Left ventricle myocardium inferior (tissue), 1 donor: ENCODE measurements at places on chromosomes 3 and 15. TPM values are rescaled to one million over a fixed set of nuclear protein-coding genes. Genes with fewer than 3 reads are reported as not detected.

HIGD2B gene
- not detected for total RNA-seq

FETUB gene
- not detected for total RNA-seq

GORASP1 gene
- total RNA-seq: 54.0 TPM

AMT gene
- total RNA-seq: 29.0 TPM

GRCh38 chr3:54264050-54264449 lies 141.7 kb downstream of the CACNA2D3 start:
- H3K27ac ChIP-seq: no peak overlapping the region
- no peaks in the 10 kb centered on the region for H3K27me3 ChIP-seq
- no peaks in the 10 kb centered on the region for H3K36me3 ChIP-seq
- no peak overlapping the region for H3K4me3 ChIP-seq

DNA sequence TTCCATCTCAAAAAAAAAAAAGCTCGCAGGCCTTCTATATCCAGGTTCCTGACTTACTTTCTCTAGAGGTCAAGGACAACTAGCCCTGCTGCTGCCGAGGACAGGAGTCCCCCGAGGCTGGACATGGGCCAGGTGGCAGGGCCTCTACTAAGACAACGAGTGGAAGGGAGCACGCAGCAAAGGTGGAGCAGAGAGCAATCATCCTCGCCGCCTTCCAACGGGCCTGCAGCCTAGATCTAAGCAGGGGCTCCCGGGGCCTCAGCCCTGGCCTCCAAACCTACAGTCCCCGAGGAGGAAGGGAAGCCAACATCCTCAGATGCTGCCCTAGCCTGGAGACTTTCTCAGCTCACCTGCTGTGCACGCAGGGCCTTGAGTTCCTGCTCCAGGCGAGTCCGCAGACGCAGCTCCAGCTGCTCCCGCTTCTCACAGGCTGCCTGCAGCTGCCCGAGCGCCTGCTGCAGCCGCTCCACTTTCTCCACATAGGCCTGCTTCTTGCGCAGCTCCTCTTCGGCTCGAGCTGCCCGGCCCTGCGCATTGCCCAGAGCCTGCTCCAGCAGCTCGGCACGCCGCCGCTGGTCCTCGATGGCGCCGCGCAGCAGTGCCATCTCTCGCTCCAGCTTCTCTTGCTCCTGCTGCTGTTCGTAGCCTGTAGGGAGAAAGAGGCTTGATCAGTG lies 12.9 kb downstream of the AMOTL2 start:
- H3K27me3 ChIP-seq: no peaks in the 10 kb centered on the region
- H3K4me1 ChIP-seq: peaks cover 99% of the 10 kb centered on the region
- H3K36me3 ChIP-seq: peaks cover 93% of the 10 kb centered on the region

- no peak for DNase-seq
- H3K36me3 ChIP-seq: no peaks in the 10 kb centered on the region
- no peak overlapping the region for H3K4me3 ChIP-seq
- H3K27me3 ChIP-seq: no peaks in the 10 kb centered on the region
- no peaks in the 10 kb centered on the region for H3K4me1 ChIP-seq
These were observed 33.6 kb upstream of the PLSCR5 start for GRCh38 chr3:146638718-146639117.

GRCh38 chr3:23166276-23166675 lies 36.9 kb upstream of the UBE2E2 start:
- H3K4me3 ChIP-seq: no peak overlapping the region
- H3K36me3 ChIP-seq: no peaks in the 10 kb centered on the region
- peaks cover 18% of the 10 kb centered on the region for H3K27me3 ChIP-seq
- no peak overlapping the region for H3K27ac ChIP-seq

DNA sequence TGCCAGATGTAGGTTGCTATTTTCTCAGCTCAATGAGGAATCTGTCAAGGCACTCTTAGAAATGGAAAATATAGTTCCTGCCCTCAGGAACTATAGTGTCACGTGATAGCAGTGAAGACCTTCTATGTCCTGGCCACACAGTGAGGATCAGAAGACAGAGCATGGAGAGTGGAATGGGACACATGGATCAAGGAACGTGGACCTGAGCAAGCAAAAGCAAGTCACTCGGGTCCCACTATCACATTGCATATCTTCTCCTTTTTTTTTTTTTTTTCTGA lies 21.2 kb downstream of the SMAD3 start:
- no peaks in the 10 kb centered on the region for H3K36me3 ChIP-seq
- H3K4me3 ChIP-seq: no peak overlapping the region
- DNase-seq: no peak
- H3K4me1 ChIP-seq: peaks cover 100% of the 10 kb centered on the region
- H3K27ac ChIP-seq: no peak overlapping the region
- no peaks in the 10 kb centered on the region for H3K27me3 ChIP-seq

- no peak overlapping the region for H3K4me3 ChIP-seq
- no peaks in the 10 kb centered on the region for H3K36me3 ChIP-seq
- no peaks in the 10 kb centered on the region for H3K4me1 ChIP-seq
- DNase-seq: no peak
- H3K27me3 ChIP-seq: no peaks in the 10 kb centered on the region
These were observed 35.1 kb upstream of the ZDHHC23 start for GRCh38 chr3:113912552-113913236.

GRCh38 chr3:86788371-86788770 lies 202.6 kb downstream of the VGLL3 start:
- no peak overlapping the region for H3K4me3 ChIP-seq
- H3K27ac ChIP-seq: no peak overlapping the region
- H3K27me3 ChIP-seq: no peaks in the 10 kb centered on the region
- H3K4me1 ChIP-seq: no peaks in the 10 kb centered on the region
- DNase-seq: no peak

DNA sequence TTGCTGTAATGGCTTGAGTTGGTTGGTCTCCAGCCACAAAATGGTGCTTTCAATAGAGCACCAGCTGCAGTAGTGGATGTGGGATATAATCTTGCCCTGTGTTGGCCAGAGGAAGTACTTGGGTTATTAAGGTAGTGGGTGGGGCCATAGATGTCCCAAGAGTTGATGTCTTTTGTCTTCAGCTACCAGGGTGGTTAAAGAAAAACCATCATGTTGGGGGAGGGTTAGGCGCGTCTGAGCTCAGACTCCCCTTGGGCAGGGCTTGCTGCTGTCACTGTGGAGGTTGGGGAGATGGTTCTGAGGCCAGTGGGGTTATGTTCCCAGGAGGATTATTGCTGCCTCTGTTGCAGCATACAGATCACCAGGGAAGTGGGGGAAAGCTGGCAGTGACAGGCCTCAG lies 46.9 kb upstream of the GADL1 start:
- no peak overlapping the region for H3K27ac ChIP-seq
- no peak overlapping the region for H3K4me3 ChIP-seq
- DNase-seq: no peak
- no peaks in the 10 kb centered on the region for H3K4me1 ChIP-seq

DNA sequence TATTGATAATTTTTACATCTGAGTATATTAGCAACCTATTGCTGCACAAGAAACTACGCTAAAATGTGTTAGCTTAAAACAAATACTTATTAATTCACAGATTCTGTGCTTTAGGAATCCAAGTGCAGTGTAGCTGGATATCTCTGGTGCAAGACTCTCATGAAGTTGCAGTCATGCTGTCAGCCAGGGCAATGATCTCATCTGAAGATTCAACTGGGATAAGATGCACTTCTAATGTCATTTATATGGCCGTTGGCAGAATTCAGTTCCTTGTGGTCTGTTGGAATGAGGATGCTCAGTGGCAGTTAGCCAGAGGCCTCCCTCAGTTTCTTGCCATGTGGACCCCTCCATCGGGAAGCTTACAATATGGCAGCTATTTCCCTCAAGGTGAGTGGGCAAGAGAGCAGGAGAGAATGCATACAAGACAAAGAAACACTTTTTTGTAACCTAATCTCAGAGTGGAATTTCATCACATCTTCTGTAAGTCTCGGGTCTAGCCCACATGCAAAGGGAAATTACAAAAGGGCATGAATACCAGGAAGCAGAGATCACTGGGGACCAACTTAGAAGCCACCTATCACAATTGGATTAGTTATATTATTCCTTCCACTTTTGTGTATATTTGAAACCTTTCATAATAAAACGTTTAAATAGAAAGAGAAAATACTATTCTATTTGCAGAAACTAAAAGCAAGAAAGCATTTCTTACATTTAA lies 61.6 kb downstream of the DPH6 start:
- peaks cover 19% of the 10 kb centered on the region for H3K36me3 ChIP-seq
- DNase-seq: no peak
- no peak overlapping the region for H3K27ac ChIP-seq

DNA sequence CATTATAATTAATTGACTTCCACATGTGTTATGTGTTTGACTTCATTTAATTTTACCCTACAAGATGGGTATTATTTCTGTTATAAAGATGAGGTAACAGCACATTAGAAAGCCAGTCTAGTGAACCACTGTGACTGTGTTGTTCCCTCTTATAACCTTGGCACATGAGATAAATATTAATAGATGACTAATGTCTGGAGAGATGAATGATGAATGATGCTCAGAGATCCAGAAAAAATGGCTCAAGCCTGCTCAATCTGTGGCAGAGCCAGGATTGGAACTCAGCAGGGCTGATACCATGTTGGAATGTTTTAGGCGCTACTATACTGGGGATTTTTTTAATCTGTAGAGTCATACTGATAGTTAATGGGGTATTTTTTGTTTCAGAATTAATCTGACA lies 118.8 kb upstream of the PTX3 start:
- H3K36me3 ChIP-seq: no peaks in the 10 kb centered on the region
- no peak for DNase-seq
- H3K4me1 ChIP-seq: no peaks in the 10 kb centered on the region
- no peak overlapping the region for H3K27ac ChIP-seq
- H3K27me3 ChIP-seq: no peaks in the 10 kb centered on the region

DNA sequence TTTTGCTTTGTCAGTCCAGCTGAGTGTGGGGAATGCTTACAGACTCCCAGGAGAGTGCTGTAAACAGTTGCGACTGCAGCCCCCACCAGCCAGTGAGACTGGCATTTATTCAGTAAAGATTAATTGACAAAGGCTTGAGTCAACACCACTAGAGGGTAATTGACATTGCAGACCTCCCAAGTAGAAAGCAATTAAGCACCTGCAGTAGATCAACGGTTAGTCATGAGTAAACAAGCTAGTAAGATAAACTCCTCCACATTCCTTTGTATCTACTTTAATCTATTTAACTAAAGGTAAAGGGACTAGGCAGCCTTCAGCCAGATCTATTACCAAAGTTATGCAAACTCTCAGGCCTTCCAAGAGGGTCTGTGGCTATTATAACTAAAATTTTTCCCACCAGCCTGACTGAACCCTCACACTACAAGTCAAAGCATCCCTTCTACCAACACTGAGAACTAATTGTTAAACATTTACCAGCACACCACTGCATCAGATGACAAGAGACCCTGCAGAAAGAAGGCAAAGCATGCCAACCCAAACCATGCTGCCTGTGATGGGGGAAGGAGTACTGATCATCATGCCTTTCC lies 30.5 kb upstream of the GALNT15 start:
- no peaks in the 10 kb centered on the region for H3K27me3 ChIP-seq
- no peak overlapping the region for H3K27ac ChIP-seq
- no peak for DNase-seq
- peaks cover 33% of the 10 kb centered on the region for H3K4me1 ChIP-seq
- H3K36me3 ChIP-seq: no peaks in the 10 kb centered on the region
- no peak overlapping the region for H3K4me3 ChIP-seq

DNA sequence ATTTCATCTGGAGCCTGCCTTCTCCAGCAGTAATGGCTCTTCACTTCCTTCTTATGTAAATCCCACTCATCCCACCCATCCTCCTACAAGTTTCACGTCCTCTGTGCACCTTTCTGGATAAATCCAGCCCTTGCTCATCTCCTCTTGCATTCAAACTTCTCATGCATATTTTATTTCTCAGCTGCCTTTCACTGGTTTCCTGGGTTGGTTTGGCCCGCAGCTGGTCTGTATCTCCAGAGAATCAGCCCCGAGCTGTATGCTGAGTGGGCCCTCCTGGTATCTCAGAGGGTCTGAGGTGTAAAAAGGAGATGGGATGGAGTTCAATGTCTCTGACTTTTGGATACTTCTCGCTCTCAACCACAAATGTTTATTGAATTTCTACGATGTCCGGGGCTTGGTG lies 248.6 kb upstream of the FEZF2 start:
- H3K27ac ChIP-seq: no peak overlapping the region
- no peak overlapping the region for H3K4me3 ChIP-seq
- no peaks in the 10 kb centered on the region for H3K27me3 ChIP-seq
- DNase-seq: no peak
- no peaks in the 10 kb centered on the region for H3K36me3 ChIP-seq

DNA sequence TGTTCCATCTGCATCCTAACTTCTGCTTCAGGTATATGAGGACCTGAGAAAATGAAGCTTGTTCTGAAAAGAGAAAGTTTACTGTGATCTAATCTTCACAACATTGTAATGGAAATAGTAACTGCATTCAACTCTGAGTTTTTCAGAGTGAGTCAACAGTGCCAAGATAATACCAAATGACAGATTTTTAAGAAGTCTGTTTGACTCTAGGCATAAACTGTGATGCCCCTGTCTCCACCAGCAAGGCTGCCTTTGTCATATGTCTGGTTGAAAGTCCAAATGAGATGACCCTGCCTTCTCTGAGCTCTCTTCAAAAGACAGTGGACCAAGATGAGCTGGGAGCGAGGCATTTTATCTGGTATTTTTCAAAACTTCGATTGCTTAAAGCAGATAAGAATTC lies 44.8 kb upstream of the B3GNT5 start:
- no peak overlapping the region for H3K4me3 ChIP-seq
- no peaks in the 10 kb centered on the region for H3K36me3 ChIP-seq
- no peak for DNase-seq
- H3K27ac ChIP-seq: no peak overlapping the region
- H3K4me1 ChIP-seq: peaks cover 9% of the 10 kb centered on the region

- H3K4me1 ChIP-seq: peaks cover 21% of the 10 kb centered on the region
- H3K4me3 ChIP-seq: no peak overlapping the region
- DNase-seq: no peak
- H3K27ac ChIP-seq: peak overlapping the region; percentile 6
- no peaks in the 10 kb centered on the region for H3K27me3 ChIP-seq
- H3K36me3 ChIP-seq: peaks cover 66% of the 10 kb centered on the region
These were observed 120.5 kb downstream of the DUT start for GRCh38 chr15:48451736-48452135.

DNA sequence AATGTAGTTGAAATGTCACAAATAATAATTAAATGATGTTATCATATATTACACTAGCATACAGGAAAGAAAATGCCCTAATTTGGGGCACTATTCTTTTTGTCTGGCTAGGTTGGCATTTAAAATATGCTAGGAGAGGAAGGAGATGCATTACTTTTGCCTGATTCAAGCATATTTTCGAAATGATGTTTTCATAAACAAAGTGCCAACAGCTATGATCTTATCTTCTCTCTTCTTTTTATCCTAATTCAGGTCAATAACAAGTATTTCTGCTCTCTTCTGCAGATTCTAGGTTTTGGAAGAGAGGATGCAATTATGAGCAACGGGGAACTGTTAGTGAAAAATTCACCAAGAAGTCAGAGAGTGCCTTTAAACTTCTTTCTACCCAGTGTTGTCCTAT lies 55.8 kb upstream of the NR2F2 start:
- no peaks in the 10 kb centered on the region for H3K36me3 ChIP-seq
- no peak overlapping the region for H3K4me3 ChIP-seq
- DNase-seq: no peak
